ENCODE measurements at places on chromosomes 3 and 15.

GRCh38 chr3:155335724-155336354 lies 42.4 kb upstream of the STRIT1 start:
- no peak for DNase-seq

DNA sequence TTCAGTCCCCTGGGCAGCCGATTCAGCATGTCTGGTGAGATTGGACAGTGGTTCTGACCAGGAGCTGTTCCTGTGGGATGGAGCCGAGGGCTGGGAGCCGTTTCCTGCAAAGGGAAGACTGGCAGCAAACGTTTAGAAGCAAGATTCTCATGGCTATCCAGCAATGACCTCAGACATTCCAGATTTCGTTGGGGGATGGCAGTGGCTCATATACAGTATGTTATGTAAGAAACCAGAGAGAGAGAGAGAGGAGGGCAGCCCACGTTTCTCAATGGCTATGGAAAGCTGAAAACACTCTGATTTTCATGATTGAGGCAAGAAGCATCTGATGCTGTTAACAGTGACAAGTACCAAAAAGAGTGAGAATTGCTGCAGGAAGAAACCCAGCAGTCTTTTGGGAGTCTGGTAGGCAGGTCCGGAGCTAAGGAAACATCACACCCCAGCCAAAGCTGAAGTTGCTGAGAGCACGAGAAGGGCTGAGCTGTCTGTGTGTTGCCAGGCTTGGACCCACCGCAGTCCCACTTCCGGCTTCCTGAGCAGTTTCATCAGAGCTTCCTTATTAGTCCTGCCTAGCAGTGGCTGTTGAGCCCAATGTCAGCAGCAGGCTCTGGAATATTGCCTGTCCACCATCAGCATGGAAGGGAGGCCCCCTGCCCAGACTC lies 25.6 kb upstream of the VPS8 start:
- DNase-seq = no peak

GRCh38 chr3:128379367-128380160 lies 87.1 kb downstream of the DNAJB8 start:
- no peak for DNase-seq

- no peak for DNase-seq
Observed at GRCh38 chr3:143237077-143237627, 117.6 kb downstream of the CHST2 start.

GRCh38 chr3:152595975-152596821 lies 238.7 kb upstream of the P2RY1 start:
- DNase-seq = no peak

GRCh38 chr3:109923431-109923830 lies 586.1 kb upstream of the DPPA4 start:
- no peak for DNase-seq

- no peak for DNase-seq
Observed at GRCh38 chr3:139780593-139780992, 102.8 kb upstream of the NMNAT3 start.

- DNase-seq = no peak
Observed at GRCh38 chr15:26628879-26629529, 143.9 kb downstream of the GABRB3 start.

GRCh38 chr15:66839506-66840112 lies 137.6 kb downstream of the SMAD6 start:
- DNase-seq = no peak

DNA sequence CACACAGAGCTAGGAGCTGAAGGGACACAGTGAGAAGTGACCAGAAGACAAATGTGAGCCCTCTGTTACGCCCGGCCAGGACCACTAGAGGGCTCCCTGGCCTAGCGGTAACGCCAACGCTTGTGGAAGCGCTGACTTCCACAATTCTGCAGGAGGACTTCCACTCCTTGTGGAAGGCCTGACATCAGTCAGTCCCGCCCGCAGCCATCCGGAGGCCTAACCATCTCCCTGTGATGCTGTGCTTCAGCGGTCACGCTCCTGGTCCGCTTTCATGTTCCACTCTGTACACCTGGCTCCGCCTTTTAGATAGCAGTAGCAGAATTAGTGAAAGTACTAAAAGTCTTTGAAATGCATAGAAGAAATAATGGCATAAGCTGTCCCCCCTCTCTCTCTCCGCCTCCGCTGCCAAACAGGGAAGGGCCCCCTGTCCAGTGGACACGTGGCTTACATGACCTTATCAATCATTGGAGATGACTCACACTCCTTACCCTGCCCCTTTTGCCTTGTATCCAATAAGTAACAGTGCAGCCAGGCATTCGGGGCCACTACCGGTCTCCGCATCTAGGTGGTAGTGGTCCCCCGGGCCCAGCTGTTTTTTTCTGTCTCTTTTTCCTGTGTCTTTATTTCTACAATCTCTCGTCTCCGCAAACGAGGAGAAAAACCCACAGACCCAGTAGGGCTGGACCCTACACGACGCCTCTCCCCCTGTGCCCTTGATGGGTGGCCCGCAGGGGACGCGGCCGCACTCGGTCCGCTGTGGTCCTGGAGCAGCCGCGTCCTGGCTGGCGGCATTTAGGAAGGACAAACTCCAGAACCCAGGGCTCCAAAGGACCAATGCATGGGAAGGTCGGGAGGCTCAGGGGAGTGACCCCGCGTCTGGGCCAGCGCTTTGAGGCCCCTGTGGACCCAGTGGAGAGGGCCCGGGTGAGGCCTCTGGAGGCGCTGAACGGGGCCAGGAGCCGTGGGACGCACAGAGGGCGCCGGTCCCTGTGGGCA lies 27.0 kb upstream of the RPL32 start:
- DNase-seq = no peak

DNA sequence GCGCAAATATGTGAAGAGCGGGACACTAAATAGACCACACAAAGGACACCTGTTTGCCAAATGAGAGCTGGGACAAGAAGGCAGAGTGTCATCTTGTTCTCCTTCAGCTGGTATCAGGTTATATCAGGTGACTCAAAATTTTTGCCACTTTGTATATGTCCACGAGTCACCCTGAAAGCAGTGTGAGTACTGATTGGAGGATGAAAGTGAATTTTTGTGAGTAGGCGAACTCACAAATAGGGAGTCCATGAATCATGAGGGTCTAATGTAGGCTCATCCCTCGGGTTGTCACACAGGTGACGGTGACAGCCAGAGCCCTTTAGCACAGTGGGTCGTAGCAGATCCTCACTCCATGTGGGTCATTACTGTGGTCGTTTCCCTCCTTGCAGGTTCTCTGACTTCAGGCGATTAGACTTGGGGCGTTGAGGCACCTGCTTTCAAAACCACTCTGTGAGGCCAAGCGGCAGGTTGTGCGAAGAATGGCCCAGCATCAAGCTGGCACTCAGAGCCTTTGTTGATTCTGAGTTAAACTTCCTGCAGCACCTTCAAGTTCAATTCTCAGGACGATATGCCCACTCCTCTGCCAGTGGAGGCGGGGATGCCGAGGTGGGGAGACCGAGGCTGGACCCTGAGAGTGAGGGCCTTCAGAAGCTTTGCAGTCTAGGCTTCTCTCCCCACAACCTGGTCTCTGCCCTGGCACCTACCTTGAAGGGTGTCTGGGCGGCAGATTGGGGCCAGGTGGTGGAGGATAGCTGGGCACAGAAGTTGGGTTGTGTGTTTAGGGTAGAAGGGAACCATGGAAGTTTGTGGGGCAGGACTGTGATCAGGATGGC lies 173.8 kb downstream of the SMAD6 start:
- no peak for DNase-seq

DNA sequence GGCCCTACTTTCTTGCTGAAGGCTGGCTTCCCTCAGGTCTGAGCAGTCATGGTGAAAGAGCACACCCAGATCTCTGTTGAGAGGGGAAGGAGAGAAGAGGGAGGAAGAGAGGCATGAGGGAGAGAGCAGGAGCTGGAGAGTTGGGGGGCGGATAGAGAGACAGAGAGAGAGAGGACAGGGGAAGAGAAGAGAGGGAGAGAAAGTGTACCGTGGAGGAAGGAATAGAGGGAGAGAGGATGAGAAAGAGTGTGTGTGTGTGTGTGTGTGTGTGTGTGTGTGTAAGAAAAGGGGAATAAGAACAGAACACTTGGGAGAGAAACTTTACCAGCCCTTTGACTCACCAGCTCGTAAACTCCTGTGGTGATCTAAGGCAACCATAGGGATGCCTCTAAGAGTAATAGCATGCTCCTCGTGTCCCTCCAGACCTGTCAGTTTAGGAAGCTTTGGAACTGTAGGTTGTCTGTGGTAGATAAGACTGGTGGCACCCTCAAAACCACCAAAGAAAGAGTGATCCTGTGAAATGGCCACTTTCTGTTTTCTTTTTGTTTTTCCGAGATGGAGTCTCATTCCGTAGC lies 18.2 kb downstream of the ZNF592 start:
- no peak for DNase-seq

DNA sequence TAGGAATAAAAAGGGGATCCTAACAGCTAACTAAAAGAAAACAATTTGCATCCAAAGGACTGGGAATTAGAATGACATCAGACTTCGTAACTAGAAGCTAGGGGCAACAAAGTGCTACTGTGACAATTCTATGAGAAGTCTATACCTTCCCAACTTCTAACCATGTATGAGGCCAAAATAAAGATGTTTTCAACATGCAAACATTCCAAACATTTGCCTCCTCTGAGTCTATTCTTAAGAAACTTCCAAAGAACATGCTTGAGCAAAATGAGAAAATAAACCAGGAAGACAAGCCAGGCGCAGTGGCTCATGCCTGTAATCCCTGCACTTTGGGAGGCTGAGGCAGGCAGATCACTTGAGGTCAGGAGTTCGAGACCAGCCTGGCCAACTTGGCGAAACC lies 13.1 kb upstream of the RNF7 start:
- DNase-seq = no peak

- no peak for DNase-seq
Observed at GRCh38 chr3:28853830-28854229, 427.0 kb upstream of the RBMS3 start.

- DNase-seq = no peak
Observed at GRCh38 chr3:26438325-26438940, 184.1 kb upstream of the LRRC3B start.

Data from stimulated activated CD8-positive, alpha-beta memory T cell treated with anti-CD3 and anti-CD28 coated beads, Interleukin-7, amount 100 ng/mL, for 4 hours (primary cell).